DND-41 (cell line): ENCODE measurements at places on chromosomes 7 and 10.

- no peak for DNase-seq
- no peak overlapping the region for H3K4me3 ChIP-seq
- H3K27ac ChIP-seq: no peak overlapping the region
- no peaks in the 10 kb centered on the region for H3K4me1 ChIP-seq
- no peaks in the 10 kb centered on the region for H3K27me3 ChIP-seq
- no peaks in the 10 kb centered on the region for H3K36me3 ChIP-seq
Measured at GRCh38 chr7:45162311-45162845, 4.8 kb downstream of the RAMP3 start.

- no peak for DNase-seq
- H3K27ac ChIP-seq: no peak overlapping the region
Measured at GRCh38 chr7:80661729-80662128, 23.3 kb downstream of the CD36 start.

- peak overlapping the region; percentile 44 for H3K4me3 ChIP-seq
- no peaks in the 10 kb centered on the region for H3K27me3 ChIP-seq
- H3K36me3 ChIP-seq: no peaks in the 10 kb centered on the region
- peak; percentile 93 for DNase-seq
Measured at GRCh38 chr10:43816351-43817321, 168.0 kb upstream of the ZNF32 start.

GRCh38 chr7:50661345-50662040 is 96.3 kb upstream of the DDC start:
- no peak overlapping the region for H3K27ac ChIP-seq
- H3K4me3 ChIP-seq: no peak overlapping the region
- DNase-seq: no peak
- H3K27me3 ChIP-seq: peaks cover 4% of the 10 kb centered on the region
- H3K4me1 ChIP-seq: no peaks in the 10 kb centered on the region

DNA sequence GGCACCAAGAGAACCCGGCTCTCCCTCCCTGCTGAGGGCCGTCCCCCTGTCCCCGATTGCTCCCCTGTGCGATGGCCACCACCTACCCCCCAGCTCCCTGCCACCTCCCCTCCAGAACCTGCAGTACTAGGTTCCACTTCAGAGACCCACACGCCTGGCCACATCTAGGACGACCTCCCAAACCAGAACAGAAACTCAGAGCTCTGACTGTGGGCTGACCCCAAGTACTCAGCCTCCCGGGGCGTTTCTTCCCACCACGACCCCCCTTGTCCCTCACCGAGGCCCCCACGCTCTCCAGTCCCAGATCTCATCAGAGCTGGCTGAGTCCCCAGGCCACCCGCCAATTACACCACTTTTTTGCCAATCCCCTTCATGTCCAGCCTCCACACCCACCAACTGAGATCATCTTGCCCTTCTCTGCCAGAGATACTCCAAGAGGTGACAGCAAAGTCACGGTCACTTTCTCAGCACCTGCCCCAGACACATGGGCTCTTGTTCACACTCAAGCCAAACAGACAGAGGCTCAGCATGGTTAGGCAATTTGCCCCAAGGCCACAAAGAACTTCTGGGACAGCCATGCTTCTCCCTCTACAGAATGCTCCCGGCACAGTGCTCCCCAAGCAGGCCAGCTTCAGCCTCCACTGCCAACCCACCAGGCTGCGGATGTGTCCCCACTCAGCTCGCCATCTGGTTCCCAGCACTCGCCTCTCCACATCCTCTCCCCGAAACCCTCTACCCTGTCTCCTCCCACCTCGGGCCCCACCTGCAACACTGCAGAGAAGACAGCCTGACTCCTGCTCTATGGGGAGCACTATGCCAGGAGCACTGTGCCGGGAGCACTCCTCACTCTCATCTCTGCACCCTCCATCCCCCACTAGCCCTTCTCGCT is 4.7 kb downstream of the TMEM120A start:
- H3K4me3 ChIP-seq: no peak overlapping the region
- H3K27me3 ChIP-seq: no peaks in the 10 kb centered on the region
- no peak for DNase-seq
- peaks cover 14% of the 10 kb centered on the region for H3K4me1 ChIP-seq
- H3K27ac ChIP-seq: no peak overlapping the region
- peaks cover 25% of the 10 kb centered on the region for H3K36me3 ChIP-seq
